ENCODE measurements at places on chromosomes 5 and 9.

DNA sequence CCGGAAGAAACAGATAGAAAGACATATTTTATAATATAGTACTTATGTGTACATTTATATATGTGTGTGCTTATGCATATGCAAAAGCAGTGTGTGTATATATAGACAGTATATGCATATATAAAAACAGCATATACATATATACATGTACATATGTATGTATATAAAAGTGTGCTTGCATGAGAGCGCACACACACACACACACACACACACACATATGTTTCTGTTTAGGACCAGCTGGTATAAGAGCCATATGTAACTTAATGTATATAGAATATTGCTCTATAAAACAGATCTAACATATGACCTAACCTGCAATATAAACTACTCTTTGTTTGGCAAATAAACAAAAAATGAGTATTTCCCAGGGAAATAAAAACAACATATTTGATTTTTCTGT, 65.1 kb upstream of the CDH9 start:
- no peak for DNase-seq

DNA sequence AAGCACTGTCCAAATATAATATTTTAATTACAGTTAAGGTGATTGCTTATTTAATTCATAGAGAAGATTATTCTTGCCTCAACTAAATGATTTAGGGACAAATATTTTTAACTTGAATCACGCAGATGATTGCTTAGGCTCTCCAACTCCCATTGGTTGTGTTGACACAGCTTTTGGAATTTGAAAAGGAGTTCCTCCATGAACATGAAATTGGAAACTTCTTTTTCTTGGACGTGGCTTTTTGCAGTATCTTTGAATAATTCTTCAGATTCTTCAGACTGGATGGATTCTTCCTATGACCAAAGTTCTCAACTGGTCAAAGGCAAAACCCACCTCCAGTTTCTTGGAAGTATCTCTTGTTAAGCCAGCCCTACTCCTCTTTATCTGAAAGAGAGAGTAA, 456.4 kb upstream of the KLF4 start:
- DNase-seq: no peak

GRCh38 chr9:136835162-136835931, 6.9 kb upstream of the AJM1 start:
- no peak for DNase-seq

DNA sequence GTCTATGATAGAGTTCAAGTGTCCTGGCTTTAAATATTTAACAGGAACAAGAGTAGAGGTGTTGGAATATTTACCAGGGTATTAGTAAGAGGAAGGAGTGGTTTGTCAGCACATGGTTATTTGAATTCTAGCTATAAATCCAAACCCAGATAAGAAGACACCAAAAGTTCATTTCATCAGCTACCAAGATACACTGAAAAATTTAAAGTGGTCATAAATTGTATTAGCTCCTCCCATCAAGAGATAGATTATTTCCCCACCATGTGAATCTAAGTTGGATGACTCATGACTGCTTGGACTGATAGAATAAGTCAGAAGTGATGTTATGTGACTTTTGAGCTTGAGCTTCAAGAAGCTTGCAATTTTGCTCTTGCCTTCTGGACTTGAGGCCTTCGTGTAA, 72.1 kb upstream of the GRAMD2B start:
- DNase-seq: no peak

DNA sequence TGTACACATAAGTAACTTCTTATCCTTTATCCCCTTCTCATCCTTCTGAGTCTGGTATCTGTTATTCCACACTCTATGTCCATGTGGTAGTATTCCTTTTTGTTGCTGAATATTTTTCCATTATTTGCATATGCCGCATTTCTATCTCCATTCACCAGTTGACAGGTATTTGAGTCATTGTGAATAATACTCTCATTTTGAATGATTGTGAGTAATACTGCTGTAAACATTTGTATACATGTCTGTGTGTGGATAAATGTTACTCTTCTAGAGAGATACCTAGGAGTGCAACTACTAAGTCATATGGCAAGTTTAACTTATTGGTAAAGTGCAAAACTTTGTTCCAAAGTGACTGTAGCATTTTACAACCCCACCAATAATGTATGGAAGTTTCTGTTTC, 15.6 kb downstream of the RIC1 start:
- DNase-seq: no peak

DNA sequence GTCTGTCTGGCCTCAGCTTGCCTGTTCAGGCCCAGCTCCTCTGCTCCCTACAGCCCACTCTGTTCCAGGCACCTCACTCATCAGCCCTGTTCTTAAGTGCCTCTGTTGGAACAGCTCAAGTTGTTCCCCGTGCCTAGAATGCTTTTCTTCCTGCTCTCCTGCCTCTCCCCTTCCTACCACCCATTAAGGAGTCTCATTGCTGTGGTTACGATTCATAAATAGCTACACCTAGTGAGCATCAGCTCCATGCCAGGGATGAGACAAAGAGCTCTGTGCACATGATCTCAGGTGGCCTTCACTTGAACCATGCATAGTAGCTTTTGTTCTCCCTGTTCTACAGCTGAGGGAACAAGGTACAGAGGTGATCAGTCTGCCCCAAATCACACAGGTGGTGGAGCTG, 54.3 kb downstream of the PSD2 start:
- DNase-seq: no peak

DNA sequence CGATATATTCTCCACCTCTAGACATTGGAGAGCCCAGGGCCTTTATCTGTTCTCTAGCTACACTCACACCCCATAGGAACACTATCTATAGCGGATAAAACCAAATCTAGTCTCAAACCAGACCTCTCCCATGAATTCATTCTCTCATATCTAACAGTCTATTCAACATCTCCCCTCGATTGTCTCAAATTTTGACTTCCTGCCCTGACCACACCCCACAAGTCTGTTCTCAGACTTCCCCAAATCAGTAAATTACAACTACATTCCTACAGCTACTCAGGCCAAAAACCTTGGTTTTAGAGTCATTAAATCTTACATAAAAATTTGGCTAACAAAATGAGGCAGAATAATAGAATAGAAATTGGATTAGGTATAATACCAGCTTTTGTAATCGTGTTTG, 12.5 kb upstream of the SLC1A3 start:
- no peak for DNase-seq

- DNase-seq: no peak
Observed at GRCh38 chr9:97322105-97322504, 14.6 kb downstream of the CCDC180 start.

GRCh38 chr5:113215401-113216060, 219.3 kb downstream of the TSSK1B start:
- DNase-seq: no peak

DNA sequence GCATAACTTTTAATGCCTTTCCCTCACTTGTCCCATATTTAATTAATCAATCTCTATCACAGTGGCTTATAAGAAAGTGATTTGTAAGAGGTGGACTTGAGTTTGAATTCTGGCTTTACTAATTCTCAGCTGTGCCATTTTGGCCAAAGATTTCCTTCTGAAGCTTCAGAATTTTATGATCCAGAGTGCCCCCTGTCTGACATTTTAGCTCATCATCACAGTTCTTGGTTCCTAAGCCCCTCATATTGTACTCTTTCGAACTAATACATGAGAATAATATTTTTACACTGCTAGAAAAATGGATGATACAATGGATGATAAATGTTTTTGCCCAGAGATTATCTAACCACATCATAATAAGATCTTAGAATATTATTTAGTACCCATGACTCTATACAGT, 1014.1 kb downstream of the PTPRD start:
- no peak for DNase-seq

DNA sequence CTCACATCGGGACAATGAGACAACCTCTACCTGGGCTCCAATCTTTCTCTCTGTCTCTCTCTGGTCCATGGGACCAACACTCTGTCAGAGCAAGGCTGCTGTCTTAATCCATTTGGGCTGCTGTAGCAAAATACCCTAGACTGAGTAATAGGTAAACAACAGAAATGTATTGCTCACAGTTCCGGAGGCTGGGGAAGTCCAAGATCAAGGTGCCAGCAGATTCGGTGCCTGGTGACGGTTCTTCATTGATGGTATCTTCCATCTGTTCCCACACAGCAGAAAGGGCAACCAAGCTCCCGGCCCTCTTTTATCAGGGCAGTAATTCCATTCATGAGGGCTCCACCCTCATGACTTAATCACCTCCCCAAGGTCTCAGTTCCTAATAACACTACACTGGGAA, 61.3 kb upstream of the SPOCK1 start:
- DNase-seq: no peak

DNA sequence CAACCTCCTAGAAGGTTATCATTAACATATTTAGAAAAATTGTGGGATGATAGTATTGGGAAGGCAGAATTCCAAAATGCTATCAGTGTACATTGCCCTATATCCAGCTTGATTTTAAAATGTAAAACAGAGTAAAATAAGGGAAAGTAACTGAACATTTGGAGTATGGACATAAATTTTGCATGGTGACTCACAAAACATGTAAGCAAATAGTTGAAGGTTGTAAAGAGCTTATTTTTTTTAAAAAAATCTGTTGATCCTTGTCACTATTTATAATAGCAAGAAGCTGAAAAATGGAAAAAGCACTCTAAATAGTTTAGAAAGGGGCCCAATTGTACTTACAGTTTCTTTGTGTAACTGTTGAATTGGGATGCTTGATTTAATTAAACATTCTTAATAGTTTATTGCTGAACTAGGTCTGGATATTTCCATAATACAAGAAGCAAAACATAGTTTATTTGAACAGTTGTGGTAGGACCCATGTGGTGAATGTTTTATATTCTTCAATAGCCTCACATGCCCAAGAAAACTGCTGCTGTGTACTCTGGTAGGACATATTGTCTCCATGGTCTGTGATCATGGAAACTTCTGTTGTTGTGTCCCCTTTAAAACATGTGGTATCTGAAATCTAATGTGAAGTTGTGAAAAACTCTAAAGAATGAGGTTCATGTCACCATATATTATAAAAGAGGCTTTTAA, 82.4 kb downstream of the NNT start:
- no peak for DNase-seq

DNA sequence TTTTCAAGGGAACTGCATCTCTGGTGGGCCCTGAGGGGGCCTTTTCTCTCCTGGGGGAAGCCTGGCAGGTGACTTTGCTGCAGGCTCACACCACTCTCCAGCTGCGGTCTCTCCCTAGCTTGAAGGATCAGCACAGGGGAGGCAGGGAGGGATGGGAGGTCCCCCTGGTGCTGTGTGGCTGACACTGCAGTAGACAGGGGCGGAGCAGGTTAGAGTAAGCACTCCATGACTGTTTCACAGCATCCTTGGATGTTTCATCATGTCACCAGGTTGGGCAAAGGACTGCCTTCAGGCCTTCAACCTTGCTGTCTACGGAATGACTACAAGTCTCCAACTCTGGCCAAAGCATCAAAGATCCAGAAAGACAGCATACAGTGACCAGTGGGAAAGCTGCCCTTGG, 470.7 kb downstream of the CDK5RAP2 start:
- no peak for DNase-seq

- DNase-seq: no peak
Observed at GRCh38 chr5:108957333-108957732, 209.6 kb downstream of the FER start.

GRCh38 chr9:116786737-116787136, 99.6 kb downstream of the TRIM32 start:
- DNase-seq: no peak

DNA sequence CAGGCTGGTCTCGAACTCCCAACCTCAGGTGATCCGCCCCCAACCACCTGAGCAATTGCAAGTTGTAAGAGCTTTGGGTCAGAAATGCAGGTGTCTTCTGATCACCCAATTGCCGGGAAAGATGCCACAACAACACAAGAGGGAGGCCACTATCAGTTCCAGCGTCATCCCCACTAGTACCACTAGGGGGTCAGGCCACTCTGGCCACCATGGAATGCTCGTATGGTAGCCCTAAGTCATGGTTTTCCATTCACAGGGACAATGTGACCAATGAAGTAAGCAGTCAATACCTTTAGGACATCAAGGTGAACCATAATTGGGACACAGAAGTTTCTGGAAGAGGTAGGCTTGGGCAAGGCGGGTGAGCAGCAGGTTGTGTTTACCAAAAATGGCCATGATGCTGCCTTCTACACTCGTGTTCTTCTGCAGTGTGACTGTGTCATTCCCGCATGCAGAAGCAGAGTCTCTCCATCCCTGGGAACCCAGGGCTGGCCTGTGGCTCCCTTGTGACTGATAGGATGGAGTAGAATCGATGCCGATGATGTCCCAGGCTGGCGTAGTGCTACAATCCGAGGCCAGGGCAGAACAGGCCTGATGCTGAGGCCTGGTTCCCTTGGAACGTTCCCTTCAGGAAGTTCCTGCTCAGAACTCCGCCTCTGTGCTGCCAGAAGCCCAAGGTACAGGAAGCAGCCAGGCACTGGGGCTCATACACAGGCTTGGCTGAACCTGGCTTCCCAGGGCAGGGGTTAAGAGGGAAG, 42.2 kb upstream of the ANKRD33B start:
- no peak for DNase-seq

DNA sequence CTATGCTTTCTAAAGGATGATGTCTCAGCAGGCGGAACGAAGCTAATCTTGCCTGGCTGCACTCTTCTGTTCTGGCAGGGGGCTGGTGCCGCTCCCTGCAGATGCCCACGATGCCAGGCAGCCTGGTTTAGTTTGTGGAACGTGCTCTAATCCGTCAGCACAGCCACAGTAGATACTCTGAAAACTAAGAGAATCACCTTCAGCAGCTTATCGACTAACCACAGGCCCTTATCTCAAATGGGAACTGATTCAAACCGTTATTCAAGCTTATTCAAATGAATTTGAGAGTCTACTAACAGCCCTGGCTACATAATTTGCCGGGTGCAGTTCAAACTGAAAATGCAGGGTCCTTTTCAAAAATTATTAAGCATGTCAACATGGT, 246.6 kb upstream of the ANKRD55 start:
- no peak for DNase-seq

DNA sequence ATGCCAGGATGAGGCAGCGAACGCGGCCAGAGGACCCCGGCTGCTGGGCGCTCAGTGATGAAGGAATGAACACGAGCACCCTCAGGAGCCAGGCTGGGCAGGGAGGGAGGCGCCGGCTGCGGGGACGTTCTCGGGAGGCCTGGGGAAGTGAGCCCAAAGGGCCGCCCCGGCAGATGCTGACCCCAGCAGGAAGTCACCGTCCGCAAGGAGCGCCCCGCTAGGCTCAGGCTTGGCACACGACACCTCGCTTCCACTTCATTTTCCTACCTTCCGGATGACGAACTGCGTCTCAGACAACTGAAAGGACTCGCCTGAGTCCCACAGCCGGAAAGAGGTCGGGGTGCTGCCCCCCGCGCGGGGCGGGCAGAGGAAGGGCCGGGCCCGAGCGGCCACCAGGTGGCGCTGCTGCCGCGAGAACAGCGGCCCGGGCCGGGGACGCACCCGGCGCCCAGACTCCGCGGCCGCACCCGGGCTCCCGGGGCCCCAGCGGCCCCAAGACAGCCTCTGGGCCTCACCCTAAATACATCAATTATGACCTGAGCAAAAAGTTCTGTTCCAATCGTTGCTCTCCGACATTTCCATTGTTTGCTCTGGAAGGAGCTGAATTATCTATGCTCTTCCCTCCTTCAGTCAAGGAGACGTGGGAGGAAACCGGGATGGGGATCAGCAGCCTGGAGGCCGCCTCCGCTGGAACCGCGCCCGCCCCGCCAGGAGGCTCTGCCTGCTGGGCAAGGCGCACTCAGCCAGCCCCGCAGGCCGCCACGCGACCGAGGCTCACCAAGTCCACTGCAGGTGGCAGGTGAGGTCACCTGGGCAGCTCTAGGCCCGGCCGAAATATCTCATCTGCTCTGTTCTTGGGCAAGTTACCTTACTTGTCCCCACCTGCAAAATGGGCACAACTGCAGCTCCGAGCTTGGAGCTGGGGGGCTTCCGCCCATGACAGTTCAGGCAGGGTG, 107.0 kb downstream of the ZNF354C start:
- peak; percentile 21 for DNase-seq

GRCh38 chr9:13330396-13331004, 51.0 kb upstream of the MPDZ start:
- no peak for DNase-seq

- DNase-seq: no peak
Observed at GRCh38 chr9:112445196-112445595, 41.4 kb upstream of the KIAA1958 start.

Data from stimulated activated CD8-positive, alpha-beta memory T cell treated with anti-CD3 and anti-CD28 coated beads, Interleukin-7, amount 100 ng/mL, for 48 hours (primary cell).